ENCODE measurements at places on chromosomes 4 and X.

DNA sequence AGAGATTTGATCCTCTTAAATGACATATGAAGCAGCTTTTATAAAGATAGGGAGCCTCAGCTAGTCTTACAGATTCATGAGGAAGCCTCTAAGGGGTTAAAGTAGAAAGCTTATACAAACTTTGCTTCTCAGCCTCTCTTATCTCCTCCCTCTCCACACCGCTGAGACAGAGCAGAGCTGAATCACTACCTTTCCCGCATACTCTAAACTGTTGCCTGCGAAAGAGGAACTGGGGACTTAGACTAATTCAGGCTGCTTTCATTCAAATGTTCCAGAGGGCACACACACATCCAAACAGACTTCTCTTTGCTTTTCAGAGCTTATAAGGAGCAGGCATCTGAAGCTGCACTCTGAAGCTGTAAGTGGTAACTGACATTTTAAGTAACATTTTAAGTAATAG, at the start of gene SERTM2:
Gene SERTM2, plus strand, starts transcription at position 169 of the 400 bp plus-strand sequence. CDS start 7,213 bp downstream, outside the sequence.
- DNase-seq = no peak

- DNase-seq = no peak
Measured at GRCh38 chrX:99301990-99302389, 1108.1 kb downstream of the PCDH19 start.

DNA sequence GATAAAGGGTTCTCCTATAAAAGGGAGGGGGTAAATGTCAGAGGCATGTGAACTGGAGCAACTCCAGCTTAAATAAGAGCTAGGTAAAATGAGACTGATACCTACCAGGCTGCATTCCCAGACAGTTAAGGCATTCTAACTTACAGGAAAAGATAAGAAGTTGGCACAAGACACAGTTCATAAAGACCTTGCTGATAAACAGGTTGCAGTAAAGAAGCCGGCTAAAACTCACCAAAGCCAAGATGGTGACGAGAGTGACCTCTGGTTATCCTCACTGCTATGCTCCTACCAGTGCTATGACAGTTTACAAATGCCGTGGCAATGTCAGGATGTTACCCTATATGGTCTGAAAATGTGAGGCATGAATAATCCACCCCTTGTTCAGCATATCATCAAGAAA, 13.1 kb upstream of the SULT1B1 start:
- no peak for DNase-seq

- DNase-seq = no peak
Measured at GRCh38 chrX:21974011-21974385, 33.5 kb downstream of the SMS start.

- no peak for DNase-seq
Measured at GRCh38 chrX:39734174-39734776, 363.5 kb downstream of the BCOR start.

- no peak for DNase-seq
Measured at GRCh38 chr4:56086073-56086541, 137.4 kb downstream of the CEP135 start.

DNA sequence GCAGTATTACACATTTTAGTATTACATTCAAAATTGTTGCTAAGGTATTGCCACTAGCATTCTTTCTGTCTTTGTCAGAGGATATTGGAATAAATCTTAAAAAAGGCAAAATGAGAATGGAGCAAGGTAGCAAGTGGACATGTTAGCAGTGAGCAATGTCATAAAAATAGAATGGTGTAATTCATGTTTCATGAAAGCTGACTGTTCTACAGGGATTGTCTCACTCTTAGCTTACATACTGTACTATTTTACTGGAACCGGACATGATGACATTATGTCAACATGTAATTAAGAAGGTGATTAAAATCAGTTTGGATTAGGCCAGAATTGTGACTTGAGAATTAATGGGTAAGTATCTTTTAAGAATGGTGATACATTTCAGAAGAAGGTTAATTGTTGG, 1086.2 kb downstream of the STIM2 start:
- no peak for DNase-seq

DNA sequence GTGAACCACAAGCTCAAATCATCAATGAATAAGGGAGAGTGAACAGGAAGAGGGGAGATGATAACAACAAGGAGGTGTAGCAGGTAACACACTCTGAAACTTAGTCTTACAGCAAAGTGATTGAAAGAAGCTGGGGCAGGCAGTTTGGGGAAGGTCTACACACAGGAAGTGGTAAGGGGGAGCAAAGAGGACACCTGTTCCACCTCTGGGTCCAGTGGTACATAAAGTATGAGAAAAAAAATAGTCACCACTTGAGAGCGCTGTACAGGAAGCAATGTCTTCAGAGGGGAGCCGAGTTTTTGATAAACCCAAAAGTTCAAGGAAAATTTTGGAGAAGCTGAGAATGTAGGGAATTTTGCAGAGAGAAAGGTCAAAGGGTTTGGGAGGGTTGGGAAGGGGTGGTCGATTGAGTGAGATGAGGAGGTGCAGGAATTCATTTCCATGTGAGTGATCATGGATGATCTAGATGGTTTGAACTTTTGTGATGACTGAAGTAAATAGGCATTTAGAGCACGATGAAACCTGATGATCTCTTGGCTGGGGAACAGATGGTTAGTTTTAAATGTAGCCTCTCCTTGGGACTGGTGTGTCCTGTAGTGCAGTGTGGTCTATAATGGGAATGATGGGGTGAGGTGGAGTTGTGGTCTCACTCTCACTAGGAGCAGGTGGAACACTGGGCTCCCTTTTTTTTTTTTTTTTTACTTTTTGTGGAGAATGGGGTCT, 142.0 kb downstream of the RBMX2 start:
- DNase-seq = no peak

- no peak for DNase-seq
Measured at GRCh38 chr4:126595643-126596042, 1037.1 kb upstream of the INTU start.

GRCh38 chr4:121594796-121595526, 101.8 kb downstream of the ANXA5 start:
- no peak for DNase-seq

- DNase-seq = no peak
Measured at GRCh38 chrX:29813174-29813573, 402.2 kb upstream of the MAGEB2 start.

- no peak for DNase-seq
Measured at GRCh38 chr4:185374573-185374972, 21.2 kb downstream of the LRP2BP start.

DNA sequence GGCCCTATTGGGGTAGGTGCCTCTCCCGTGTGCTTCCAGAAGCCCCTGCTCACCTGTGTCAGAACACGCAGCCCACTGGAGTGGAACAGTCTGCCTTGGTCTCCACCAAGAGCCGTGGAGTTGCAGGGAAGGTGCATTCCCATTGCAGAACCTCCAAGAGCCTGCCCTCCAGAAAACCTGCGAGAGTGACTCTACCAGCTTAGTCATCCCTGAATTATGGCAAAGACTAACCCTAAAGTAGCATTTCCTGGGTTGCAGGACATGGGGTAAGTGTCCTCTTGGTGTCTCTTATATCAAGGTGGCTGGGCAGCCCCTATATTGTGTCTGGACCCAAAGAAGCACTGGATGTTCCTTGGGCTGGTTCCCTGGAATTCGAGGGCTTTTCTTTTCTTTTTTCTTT, 224.6 kb downstream of the BCOR start:
- no peak for DNase-seq

DNA sequence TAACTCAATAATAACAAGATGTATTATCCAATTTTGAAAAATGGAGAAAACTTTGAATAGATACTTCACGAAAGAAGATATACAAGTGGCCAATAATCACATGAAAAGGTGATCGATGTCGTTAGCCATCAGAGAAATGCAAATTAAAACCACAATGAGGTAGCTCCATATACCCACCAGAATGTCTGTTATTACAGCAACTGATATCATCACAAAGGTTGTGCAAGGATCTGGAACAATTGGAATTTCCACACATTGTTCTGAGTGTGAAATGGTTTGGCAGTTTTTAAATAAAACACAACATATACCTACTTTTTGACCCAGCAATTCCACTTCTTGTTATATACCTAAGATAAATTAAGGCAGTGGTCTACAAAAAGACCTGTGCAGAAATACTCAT, 71.7 kb downstream of the IRS4 start:
- DNase-seq = no peak

DNA sequence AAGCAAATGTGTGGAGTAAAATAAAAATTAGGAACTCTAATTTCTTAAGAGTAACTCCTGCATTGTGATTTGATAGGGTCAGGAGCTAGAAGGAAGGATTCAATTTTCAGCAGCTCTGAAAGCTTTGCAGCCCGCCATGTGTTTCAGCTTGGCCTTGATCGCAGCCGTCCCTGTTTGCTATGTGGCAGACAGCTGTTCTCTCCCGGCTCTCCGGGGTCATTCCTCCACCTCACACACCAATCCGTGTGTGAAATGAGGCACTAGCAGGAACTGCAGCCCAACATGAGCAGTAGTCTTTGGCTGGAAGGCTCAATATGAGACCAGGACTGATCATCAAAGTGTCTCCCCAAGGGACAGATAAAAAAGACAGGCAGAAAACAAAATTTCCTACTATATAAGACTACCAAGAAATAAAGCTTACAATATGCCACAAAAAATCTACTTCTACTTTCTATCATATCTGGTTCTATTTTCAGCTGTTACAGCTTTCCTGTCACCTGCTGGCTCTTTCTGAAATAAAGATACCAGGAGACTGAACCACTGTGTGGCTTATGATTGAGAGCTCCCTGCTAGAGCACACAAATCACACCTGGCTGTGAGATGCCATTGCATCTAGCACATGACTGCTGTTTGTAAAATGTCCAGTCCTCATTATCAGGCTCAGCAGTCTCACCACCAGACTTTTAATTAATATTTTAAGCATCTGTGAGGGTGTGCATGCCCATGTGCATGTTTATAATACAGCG, 44.1 kb upstream of the SEC24B start:
- DNase-seq = no peak

DNA sequence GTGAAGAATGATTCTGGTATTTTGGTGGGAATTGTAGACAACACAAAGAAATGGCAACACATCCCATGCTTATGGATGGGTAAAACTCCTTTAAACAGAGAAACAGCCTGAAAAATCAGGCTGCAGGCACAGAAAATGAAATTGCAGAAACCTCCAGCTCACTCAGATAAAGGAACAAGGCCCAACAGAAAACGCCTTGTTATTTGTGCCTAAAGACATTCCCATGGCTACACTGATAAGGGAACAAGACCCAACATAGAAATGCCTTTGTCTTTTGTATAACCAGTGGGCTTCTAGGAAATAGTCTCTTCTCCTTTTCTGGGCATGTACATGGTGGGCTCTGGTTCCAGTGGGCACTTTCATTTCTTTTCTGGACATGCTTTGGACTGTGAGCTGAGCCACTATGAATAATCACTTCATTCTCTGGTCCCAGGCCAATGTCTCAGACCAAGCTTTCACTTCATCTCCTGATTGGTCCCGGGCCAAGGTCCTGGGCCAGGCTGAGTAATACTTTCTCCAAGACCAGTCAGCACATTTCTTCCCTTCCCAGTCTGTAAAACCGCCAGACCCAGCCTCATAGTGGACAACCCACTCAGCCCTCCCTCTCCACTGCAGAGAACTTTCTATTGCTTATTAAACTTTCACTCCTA, 160.5 kb downstream of the TBX22 start:
- DNase-seq = no peak

DNA sequence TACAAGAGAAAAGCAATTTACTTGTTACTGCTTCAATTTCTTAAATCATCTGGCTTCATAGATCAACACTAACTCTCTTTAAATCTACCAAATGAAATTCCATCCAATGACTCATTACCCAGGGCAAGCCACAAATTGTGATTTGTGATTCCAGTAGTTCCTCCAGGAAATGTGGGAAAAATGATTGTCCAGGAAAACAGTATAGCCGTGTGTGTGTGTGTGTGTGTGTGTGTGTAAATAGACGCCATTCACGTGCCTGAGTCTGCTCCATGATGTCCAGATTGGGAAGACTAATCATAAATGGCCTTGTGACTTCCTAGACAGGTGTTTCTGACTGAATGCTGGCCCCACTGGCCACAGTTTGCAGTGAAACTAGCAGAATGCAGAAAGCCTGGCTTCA, 121.3 kb downstream of the HS6ST2 start:
- DNase-seq = no peak

- no peak for DNase-seq
Measured at GRCh38 chr4:57270346-57270745, 160.2 kb upstream of the IGFBP7 start.

DNA sequence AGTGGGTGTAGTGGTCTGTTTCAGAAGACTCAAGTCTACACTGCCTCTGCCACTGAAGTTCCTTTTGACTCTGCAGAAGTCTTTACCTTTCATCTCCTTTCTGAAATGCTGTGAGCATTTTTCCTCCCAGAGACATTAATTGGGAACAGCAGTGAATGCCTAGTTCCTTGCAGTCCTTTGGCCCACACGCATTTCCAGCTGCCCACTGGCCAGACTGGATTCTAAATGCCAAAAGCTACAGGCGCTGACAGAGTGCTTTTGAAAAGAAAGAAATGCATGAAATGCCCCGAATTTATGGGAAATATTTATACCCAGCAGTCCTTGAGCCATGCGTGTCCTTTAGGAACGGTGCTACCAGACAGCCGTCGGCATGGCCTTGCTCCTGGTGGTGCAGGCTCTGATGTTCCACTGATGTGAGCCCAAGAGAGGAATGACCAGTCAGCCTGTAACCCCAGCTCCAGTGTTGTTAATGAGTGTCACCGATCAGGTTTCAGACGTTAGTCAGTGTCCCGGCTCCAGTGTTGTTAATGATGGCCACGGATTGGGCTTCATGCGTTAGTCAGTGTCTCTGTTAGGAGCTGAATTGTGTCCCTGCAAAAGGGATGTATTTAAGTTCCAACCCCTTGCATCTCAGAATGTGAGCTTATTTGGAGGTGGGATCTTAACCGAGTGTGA, 132.6 kb downstream of the TBL1X start:
- DNase-seq = no peak

DNA sequence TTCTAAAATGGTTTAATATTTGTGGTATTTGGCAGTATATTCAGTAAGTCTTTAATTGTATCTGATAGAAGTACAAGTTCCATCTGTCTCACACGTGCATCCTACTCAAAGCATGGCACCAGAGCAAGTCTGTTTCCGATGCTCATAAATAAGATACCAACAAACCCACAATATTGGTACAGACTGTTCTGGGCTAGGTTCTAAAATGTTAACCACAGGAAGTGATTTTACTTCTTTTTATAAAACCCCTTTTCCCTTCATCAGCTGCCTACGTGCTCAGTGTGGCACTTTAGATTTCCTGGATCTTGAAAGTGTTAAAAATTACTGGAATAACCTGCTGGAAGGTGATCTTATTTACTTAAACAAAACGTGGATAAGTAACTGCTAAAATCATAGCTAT, 165.1 kb downstream of the CFAP299 start:
- DNase-seq = no peak

GRCh38 chr4:17194586-17194985, 296.1 kb upstream of the LDB2 start:
- DNase-seq = no peak

DNA sequence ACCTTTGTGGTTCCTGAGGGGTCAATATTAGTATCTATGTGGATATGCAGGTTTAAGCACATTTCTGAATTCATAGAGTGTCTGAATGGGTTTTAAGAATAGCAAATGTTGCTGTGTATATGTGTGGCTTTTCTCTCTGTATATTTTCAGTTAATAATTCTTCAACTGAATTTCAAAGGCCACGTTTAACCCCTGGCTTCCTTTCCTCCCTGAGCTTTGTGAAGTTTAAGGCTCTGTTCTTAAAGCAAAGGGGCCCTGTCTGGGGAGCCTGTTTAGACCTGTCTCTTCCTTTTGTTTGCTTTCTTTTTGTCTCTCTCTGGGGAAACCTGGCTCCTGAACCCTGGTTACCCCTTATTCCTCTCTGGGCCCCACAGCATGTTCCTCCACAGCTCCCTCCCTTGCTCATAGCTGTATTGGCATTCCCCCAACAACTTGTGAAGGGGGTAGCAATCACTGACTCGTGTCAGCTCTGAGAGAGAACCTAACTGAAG, 139.1 kb downstream of the COL4A6 start:
- no peak for DNase-seq

- DNase-seq = no peak
Measured at GRCh38 chrX:39859991-39860861, 237.5 kb downstream of the BCOR start.
